ENCODE measurements at places on chromosomes 3 and 15.
A peak's percentile ranks its signal among the peaks of the same experiment; 100 is the strongest.

GRCh38 chr3:32224016-32224516 lies 14.4 kb upstream of the CMTM8 start:
- no peak for DNase-seq

- no peak for DNase-seq
Measured at GRCh38 chr15:41238100-41238499, 7.0 kb downstream of the CHP1 start.

GRCh38 chr15:96316953-96317629 lies 13.4 kb upstream of the NR2F2 start:
- no peak for DNase-seq

DNA sequence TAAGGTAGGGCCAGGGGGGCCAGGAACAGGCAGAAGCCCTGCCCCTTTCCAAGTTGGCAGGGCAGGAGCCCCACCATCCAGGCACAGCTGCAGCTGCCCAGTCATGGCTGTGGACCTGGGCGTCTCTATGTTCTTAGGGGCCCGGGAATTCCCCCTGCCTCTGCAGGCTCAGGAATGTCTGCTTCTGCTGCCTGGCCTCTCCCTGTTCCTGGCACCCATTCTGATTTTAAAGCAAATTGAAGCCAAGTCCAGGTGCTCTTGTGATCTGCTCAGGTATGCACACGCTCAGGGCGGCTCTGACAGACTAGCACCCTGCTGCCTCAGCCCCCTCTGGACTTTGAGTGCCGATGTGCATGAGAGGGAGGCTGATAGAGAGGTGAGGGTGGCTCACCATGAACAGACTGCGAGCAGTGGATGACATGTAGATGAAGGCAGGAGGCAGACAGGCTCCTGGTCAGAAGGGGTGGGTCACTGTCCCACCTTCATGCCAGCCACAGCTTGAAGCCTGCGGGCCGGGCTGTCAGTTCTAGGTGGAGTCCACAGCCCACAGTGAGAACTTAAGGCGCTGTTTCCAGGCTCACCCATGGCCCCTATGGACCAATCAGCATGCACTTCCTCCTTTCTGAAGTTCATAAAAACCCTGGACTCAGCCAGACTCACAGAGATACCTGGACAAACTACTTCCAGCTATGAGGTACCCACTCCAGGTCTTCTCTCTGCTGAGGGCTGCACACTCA lies 747.8 kb upstream of the GBE1 start:
- DNase-seq, result no peak

GRCh38 chr15:30929064-30929669 lies 25.5 kb downstream of the FAN1 start:
- DNase-seq, result no peak

DNA sequence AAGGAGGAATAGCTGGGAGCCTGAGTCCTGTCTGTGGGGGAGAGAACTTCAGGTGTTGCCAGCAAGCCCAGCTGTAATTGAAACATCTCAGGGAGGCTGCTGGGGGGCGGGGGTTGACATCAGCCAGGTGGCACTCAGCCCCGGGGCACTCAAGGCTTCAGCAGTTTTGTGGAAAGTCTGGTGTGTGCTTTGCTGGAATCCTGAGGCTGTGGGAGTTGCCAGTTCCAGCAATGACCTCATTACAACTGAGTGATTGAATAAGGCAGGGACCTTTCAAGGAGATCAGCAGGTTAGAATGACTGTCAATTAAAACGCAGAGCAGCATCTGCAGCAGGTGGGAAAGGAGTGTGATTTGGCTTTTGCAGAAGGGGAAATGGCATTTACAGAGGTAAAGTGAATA lies 75.7 kb downstream of the FAM43A start:
- no peak for DNase-seq

DNA sequence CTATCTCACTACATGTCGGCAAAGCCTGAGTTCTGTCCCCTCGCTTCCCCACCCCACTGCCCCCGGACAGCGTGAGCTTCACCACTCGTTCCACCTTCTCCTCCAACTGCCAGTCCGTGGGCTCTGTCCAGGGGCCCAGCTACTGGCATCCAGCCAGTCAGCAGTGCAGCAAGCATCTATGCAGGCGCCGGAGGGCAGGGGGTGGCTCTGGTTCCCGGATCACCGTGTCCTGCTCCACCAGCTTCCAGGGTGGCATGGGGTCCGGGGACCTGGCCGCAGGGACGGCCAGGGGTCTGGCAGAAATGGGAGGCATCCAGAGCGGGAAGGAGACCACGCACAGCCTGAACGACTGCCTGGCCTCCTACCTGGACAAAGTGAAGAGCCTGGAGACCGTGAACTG lies 20.4 kb downstream of the CMTM8 start:
- no peak for DNase-seq

DNA sequence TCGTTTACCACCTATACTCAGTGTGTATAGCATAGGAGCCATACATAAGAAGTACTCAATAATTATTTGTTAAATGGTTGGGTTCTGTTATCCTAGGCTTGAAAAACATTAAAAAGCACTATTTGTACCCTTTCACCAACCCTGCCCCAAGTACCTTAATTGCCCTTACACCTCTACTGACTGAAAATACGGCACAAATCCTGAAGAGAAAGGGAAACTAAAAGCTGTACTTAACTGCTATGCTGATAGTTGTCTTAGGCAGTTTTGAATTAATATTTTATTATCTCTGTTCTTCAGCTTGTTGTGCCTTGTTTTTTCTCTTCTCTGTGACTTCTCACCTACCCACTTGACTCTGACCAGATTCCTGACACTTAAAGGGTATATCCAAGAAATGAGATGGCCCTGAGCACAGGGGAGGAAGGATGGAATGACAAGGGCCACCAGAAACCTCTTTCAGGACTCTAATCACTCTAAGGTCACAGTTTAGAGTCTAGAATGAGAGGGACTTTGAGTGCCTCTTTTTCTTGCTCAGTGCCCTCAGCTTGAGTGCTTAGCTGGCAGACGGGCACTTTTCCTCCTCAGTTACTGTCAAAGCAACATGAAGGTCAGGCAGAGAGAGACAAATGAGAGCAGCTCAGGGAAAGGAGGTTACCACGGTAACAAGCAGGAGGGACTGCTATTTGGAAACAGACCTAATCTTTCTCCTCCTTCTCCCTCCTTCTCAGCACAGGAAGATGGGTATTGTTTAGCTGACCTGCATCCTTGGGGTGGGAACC lies 136.5 kb downstream of the ZNF609 start:
- DNase-seq, result no peak

- no peak for DNase-seq
Measured at GRCh38 chr3:143360244-143360643, 240.7 kb downstream of the CHST2 start.

- DNase-seq, result no peak
Measured at GRCh38 chr3:48399387-48400172, 27.6 kb downstream of the FBXW12 start.

- peak; percentile 60 for DNase-seq
Measured at GRCh38 chr3:146322216-146322817, 71.4 kb upstream of the PLSCR4 start.

- DNase-seq, result no peak
Measured at GRCh38 chr3:140152851-140153639, 218.1 kb downstream of the CLSTN2 start.

GRCh38 chr15:86275361-86275760 lies 195.7 kb downstream of the AGBL1 start:
- no peak for DNase-seq

GRCh38 chr3:78839693-78840092 lies 928.1 kb downstream of the ROBO1 start:
- no peak for DNase-seq

- no peak for DNase-seq
Measured at GRCh38 chr3:187265461-187265955, 26.0 kb downstream of the MASP1 start.

GRCh38 chr15:88905576-88905975 lies 7.6 kb downstream of the MFGE8 start:
- no peak for DNase-seq

DNA sequence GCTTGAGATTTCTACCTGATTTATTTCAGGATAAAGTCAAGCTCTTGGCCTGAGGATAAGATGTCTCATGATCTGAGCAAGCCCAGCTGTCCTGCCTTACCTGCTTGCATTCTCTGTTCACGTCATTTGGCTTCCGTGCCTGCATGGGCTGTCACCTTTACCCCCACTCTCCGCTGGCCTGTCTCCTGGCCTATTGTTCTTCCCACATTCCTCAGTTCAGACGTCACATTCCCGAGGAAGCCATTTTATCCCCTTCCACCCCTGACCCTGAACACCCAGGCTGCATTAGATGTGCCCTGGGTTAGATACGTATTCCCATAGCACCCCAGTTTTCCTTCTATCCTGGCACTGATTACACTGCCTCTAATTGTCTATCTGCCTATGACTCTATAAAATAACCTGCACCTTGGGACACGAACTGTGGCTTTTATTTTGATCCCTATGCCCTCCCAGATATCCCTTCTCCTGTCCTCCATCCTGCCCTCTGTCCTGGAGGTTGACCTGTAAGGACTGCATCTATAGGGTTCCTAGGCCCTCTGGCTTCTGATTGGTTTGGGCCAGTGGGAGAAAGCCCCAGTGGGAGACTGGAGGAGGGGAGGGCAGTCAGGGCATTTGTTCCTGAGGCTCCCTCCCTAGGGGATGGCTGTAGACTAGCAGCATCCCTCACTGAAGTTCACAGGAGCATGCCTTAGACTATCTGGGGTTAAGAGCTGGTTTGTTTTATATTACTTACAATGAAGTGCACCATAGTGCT lies 19.2 kb upstream of the UBE2Q2 start:
- DNase-seq, result no peak

DNA sequence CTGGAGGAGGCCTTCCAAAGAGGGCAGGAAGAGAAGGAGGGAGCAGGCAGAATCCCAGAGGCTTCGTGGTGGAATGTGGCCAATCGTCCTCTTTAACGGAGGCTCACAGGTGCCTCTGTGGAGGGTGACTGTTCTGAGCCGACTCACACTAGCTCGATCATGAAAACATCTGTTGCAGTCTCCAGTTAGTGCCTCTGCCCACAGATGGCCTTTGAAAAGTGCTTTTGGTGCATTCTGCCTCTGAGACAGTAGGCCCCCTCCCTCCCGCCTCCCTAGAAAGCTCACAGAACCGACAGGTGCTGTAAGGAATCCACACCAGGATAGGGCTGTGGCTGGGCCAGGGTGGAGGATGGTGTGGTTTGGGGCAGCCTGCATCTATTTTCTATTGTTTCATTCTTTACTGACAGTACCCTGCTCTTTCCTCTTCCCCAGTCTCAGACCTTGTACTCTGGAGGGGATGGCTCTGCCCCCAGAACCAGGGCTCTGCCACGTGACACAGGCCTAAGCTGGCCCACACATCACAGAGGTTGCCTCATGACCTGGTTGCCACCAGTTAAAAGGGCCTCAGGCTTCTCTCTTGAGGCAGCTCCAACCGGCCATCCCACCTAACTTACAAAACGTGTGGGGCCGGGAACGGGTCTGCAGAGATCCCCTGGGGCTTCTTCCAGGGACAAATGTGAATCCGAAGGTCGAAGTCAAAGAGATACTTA lies 27.2 kb upstream of the PIGZ start:
- DNase-seq, result no peak

GRCh38 chr3:47855461-47856383 lies 52.8 kb downstream of the DHX30 start:
- DNase-seq, result no peak

DNA sequence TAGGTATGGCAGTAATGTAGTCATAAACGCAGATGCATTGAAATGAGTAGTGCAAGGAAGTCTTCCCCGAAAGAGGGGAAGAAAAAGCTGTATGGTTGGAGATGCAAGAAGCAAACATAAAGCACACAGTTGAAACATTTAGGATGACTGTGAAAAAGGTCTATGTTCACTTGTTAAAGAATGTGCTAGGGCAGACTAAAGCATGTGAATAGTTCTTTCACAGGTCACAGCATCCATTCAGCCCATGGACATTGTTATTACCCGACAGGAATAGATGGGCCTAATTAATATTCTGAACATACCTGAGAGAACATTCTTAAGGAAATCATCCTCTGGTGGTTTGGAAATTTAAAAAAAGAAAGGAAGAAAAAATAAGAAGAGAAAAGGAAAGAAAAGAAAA lies 595.2 kb downstream of the ZIC1 start:
- DNase-seq, result no peak

DNA sequence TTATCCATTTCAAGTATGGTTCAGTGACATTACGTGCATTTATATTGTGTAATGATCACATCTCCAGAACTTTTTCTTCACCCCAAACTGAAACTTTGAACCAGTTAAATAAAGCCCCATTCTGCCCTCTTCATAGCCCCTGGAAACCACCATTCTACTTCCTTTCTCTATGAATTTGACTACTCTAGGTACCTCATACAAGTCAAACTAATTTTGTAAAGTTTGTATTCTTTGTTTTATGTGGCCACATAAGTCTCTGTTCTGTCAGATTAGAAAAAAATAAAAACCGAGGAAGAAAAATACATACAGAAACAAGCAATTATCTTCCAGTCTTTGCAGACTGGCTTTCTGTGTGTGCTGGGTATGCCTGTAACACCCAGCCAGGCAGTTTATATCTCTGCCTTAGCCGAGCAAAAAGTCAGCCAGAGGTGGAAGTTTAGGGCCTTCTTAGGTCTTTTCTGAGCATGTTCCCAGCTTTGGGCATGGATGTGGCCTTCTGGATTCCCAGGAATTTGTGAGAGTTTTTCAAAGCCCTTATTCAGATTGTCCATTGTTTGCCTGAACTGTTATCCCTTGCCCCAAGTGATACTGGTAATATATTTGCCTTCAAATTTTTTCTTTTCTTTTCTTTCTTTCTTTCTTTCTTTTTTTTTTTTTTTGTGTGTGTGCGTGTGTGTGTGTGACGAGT lies 6.0 kb upstream of the GRAMD1C start:
- no peak for DNase-seq
